ENCODE measurements at places on chromosomes 2 and 18.
A peak's percentile ranks its signal among the peaks of the same experiment; 100 is the strongest.

DNA sequence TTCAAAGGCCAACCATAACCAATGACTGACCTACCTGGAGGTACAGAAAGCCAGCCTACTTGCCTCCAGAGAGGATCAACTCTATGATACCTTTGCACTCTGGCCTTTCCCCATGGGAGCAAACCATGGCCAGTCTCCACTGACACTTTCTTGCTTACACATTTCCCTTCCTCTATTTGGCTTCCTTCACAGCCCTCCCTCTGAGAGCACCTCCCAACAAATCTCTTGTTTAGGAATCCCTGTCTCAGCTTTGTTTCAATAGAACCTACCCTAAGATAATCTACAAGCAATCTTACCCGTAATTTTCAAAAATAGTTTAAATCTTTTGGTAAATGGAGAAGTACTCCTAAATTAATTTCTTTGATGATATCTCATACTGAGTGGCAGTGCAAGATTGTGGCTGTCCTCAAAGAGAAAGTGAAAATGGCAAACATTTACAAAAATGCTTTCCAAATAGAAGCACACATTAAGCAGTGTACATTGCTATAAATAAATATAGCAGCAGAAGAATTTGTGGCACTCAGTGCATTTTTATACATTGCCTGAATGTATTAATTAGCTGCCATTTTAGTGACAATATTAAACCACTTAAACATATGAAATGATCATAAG lies 140.6 kb downstream of the CCDC148 start:
- no peak for DNase-seq

GRCh38 chr2:196288006-196288538 lies 116.7 kb upstream of the STK17B start:
- no peak for DNase-seq

DNA sequence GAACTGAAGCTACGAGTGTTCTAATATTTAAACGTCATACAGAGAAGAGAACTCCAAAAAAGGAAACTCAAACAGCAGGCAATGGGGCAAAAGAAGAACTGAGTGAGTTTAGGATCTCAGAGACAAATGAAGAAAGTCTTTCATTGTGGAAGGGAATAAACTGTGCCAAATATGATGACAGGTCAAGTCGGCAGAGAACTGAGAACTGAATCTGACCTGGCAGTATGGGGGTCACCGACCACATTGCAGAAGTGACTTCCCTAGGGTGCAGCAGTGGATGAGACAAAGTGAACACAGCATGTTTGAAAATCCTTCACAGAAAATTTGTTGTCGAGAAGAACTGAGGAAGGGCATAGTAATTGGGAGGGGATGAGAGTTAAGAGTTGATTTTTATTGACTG lies 55.9 kb downstream of the TTC21B start:
- DNase-seq = no peak

DNA sequence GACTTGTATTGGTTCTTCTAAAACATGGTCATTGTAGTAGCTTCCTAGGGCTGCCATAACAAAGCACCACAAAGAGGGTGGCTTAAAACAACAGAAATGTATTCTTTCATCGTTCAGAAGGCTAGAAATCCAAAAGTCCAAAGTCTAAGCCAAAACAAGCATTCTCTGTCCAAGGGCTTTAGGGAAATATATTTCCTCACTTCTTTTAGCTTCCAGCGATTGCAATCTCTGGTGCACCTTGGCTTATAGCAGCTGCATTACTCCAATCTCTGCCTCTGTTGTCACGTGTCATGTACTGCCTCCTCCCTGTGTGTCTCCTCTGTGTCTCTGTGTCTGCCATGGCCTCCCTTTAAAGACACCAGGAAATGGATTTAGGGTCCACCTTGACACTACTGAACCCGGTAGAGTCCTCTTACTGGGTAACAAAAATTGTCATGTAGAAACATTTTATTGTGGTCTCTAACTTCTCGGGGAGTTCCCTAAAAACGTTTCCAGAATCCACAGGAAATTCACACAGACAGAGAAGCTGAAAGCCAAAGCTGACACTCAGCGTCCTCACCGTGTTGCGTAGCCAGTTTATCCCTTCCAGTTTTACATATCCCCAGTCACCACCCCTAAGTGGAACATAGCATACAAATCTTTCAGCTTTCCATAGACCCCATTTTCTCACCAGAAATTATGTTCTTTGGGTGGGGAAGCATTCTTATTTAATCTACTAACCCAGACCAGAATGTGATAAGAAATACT lies 20.7 kb upstream of the TTN start:
- no peak for DNase-seq

DNA sequence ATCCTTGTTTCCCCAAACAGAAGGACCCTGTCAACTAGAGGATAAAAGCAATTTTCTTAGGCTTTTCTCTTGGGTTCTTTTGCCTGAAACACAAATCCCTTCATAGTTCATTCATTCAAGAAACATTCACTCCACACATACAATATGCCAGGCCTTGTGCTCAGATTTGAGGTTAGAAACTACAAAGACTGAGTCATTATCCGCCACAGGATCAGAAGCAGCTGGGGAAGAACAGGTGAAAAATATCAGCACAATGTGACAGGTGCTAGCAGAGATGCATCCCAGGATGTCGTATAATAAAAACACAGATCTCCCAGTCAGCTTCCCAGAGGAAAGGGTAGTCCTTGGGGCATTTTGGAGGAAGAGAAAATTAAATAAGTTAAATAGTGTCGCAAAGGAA lies 172.4 kb downstream of the LRATD1 start:
- no peak for DNase-seq

GRCh38 chr2:105789745-105790460 lies 45.2 kb downstream of the NCK2 start:
- peak; percentile 46 for DNase-seq

DNA sequence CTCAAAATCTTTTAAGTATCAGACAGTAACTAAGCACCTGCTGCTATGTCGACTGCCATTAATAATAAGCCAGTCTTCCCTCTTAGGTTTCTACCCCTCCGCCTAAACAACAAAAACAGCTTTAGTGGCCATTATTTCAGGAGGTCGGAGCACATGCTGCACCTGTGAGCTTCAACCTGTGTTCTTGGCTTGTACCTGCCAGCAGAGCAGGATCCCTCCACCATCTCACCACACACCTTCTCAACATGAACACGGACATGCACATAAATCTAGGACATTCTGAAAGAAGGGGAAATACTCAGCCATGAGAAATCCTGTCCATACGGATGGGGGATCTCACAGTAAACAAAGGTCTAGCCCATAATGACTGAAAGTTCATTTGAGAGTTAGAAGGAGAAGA lies 3.7 kb downstream of the CYB5A start:
- DNase-seq = no peak

Data from T-helper 9 cell (primary cell).